ENCODE measurements at places on chromosomes 13 and 19.

DNA sequence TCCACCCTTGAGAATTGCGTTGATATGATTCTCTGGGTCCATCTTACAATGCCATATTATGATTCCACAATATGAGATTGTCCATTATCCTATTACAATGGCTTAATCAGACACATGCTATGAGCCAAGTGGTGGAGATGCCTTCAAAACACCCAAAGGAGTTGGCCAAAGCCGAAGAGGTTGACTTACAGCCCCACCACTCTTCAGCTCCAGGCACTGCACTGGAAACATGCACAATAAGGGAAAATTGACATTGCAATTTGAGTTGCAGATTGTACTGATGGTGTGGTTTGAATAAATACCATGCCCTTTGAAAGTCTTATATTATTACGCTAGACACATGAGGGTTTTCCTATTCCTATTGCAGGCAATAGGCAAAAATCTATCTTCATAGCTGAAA is 75.4 kb upstream of the TNFSF11 start:
- no peak for DNase-seq

GRCh38 chr13:41995946-41996345 is 35.0 kb upstream of the VWA8 start:
- peak; percentile 84 for DNase-seq

DNA sequence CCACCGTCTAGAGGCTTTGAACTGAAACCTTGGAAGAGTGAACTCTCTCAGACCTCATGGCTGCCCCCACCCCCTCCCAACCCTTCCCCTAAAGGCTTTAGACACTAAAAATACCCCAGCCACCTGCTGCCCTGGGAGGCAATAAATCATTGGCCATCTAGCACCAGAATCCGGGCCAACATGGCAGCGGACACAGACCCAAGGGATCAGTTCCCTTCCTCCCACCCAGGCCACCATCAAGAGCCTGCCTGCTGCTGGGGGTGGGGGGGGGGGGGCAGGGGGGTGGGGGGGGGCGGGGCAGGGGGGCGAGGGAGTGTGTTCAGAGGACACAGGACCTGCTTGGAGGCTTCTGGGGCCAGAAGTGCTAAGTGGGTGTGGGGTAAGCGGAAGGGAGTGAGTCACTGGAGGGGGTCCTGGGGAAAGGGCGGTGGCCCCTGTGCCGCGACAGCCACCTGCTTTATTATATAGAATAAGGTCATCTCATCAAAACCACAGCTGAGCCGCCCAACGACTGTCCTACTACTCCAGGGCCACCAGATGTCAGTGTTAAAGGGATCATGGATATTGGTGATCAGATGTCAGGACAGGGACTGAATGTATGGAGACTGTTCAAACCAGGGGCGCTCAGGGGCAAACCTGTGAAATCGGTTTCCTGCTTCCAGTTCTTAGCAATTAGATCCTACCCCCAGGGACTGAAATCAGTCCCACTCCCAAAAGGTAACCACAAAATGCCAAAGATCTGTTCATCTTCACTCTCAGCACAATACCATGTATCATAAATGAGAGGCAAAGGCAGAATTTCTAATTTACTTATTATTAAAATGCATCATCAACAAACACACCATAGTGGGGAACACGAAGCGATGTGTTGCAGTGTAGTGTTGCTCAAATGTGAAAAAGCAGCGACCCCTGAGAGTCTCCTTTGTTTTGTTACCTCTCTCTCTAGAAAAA is 24.3 kb downstream of the ARL11 start:
- peak; percentile 50 for DNase-seq

- DNase-seq: no peak
Observed at GRCh38 chr13:99093997-99094396, 106.7 kb upstream of the UBAC2 start.

- DNase-seq: no peak
Observed at GRCh38 chr19:6482343-6482686, 728 bp upstream of the DENND1C start.

GRCh38 chr19:17406887-17407196 is 1.4 kb upstream of the BST2 start:
- DNase-seq: no peak
